ENCODE measurements at places on chromosomes 6 and 20.
A peak's percentile ranks its signal among the peaks of the same experiment; 100 is the strongest.

DNA sequence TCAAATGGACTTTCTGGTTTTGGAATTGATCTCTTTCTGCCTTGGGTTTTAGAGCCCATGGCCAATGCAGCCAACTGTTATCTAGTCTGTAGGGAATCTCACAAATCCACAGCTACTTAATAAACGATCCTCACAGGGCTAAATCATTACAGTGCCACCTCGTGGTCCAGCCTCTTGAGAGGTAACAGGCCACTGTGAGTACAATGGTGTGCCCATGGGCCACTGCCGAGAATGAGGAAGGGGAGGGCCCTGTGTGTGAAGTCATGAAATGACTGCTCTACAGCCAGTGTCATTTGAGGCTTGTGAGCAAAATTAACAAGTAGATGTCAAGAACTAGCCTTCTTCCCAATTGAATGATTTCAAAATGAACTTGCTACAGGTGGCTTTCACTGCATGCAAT lies 54.3 kb upstream of the GMPR start:
- no peaks in the 10 kb centered on the region for H3K4me1 ChIP-seq
- no peak overlapping the region for H3K27ac ChIP-seq
- H3K36me3 ChIP-seq = no peaks in the 10 kb centered on the region
- peak; percentile 85 for DNase-seq

DNA sequence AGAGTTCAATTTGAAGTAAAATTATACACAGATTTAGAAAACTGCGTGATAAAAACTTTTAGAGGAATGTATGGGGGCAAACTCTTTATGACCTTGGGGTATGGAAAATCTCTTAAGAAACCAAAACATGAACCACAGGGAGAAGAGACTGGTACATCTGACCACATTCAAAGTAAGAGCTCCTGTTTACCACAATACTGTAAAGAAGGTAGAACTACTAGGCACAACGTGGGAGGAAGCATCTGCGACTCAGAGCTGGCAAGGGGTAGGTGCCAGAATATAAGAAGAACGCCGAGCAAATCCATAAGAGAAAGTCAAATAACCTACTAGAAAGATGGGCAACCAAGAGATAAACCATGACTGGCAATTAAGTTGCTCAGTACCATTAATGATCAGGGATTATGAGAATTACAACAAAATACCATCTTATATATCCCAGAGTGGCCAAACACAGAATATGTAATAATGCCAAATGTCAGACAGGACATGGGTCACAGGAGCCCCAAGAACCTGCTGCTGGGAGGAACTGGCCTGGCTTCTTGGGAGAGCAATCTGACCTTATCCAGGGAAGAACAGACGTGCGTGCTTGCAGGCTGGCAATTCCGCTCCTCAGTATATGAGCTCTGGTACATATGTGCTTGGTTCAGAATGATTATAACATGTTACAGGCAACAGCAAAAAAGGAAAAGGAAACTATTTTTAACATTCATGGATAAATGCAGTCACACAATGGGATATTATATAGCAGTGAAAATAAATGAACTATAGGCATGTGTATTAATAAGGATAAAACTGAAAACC lies 50.2 kb downstream of the INSM1 start:
- H3K36me3 ChIP-seq = no peaks in the 10 kb centered on the region
- no peaks in the 10 kb centered on the region for H3K27me3 ChIP-seq
- no peak overlapping the region for H3K4me3 ChIP-seq
- no peak overlapping the region for H3K27ac ChIP-seq

- no peak overlapping the region for H3K4me3 ChIP-seq
- H3K4me1 ChIP-seq = peaks cover 39% of the 10 kb centered on the region
- DNase-seq = no peak
- H3K27ac ChIP-seq = no peak overlapping the region
These were observed 3.4 kb downstream of the TEAD3 start for GRCh38 chr6:35493307-35493983.

GRCh38 chr6:35015996-35016395 lies 125.1 kb downstream of the TCP11 start:
- no peaks in the 10 kb centered on the region for H3K27me3 ChIP-seq
- no peak overlapping the region for H3K4me3 ChIP-seq
- no peak overlapping the region for H3K27ac ChIP-seq

DNA sequence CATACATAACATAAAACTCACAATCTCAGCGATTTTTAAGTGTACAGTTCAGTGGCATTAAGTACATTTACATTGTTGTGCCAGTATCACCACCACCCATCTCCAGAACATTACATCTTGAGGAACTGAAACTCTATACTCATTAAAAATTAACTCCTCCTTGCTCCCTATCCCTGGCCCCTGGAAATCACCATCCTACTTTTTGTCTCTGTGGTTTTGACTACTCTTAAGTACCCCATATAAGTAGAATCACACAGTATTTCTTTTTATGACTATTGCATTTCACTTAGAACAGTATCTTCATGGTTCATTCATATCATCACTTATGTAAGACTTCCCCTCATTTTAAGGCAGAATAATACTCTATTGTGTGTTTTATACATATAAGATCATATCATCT lies 1108.1 kb downstream of the GRIK2 start:
- no peaks in the 10 kb centered on the region for H3K27me3 ChIP-seq
- no peaks in the 10 kb centered on the region for H3K4me1 ChIP-seq
- H3K4me3 ChIP-seq = no peak overlapping the region
- DNase-seq = no peak
- H3K36me3 ChIP-seq = no peaks in the 10 kb centered on the region

- peaks cover 2% of the 10 kb centered on the region for H3K4me1 ChIP-seq
- H3K27ac ChIP-seq = no peak overlapping the region
- peaks cover 5% of the 10 kb centered on the region for H3K36me3 ChIP-seq
- no peaks in the 10 kb centered on the region for H3K27me3 ChIP-seq
- no peak for DNase-seq
These were observed 41.9 kb downstream of the MTRES1 start for GRCh38 chr6:107069631-107070548.

GRCh38 chr6:143127941-143128680 lies 67.4 kb downstream of the AIG1 start:
- no peak for DNase-seq
- H3K27me3 ChIP-seq = no peaks in the 10 kb centered on the region
- H3K4me1 ChIP-seq = no peaks in the 10 kb centered on the region
- H3K4me3 ChIP-seq = no peak overlapping the region
- no peak overlapping the region for H3K27ac ChIP-seq

DNA sequence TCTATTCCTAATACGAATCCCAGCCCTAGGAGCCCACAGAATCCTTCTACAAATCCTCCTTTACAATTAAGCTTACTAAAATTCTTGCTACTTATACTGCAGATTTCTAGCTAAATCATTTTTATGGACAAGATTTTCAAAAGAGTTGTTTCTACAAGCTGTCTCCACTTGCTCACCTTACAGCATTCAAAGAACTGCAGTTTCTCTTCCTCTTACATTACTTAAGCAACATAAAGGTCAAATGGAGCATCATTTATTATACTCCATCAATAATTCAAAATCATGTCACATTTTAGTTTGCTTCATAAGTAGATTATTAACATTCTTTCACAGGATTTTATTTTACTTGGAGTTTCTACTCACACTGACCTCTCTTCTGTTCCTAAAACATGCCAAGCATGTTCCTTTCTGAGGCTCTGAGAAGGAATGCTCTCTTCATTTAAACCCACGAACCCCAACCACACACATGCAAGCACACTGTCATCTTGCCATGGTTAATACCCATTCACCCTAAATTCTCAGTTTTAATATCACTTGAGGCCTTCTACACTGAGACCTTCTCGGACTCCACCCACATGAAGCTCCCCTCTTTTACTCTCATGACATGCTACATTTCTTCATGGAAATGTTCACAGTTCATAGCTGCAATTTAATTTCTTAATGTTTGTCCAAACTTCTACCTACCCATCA lies 388.2 kb downstream of the TBC1D32 start:
- H3K4me3 ChIP-seq = no peak overlapping the region
- no peaks in the 10 kb centered on the region for H3K4me1 ChIP-seq
- DNase-seq = no peak
- H3K36me3 ChIP-seq = no peaks in the 10 kb centered on the region
- no peak overlapping the region for H3K27ac ChIP-seq

DNA sequence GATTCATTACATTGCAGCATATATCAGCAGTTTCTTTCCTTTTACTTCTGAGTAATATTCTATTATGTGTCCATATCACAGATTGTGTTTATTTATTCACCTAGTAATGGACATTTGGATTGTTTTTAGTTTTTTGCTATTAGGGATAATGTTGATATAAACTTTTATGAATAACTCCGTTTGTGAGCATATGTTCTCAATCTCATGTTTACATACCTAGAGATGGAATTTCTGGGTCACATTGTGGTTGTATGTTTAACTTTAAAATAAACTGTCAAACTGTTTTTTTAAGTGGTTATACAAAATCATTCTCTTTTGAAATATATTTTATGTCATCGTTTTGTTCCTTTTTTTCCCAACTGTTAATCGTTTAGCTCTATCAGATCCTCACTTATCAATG lies 311.6 kb downstream of the MMUT start:
- H3K36me3 ChIP-seq = no peaks in the 10 kb centered on the region
- H3K4me3 ChIP-seq = no peak overlapping the region
- no peak overlapping the region for H3K27ac ChIP-seq
- H3K4me1 ChIP-seq = no peaks in the 10 kb centered on the region

- DNase-seq = peak; percentile 69
- H3K36me3 ChIP-seq = no peaks in the 10 kb centered on the region
- peak overlapping the region; percentile 15 for H3K4me3 ChIP-seq
- no peaks in the 10 kb centered on the region for H3K4me1 ChIP-seq
- no peak overlapping the region for H3K27ac ChIP-seq
- no peaks in the 10 kb centered on the region for H3K27me3 ChIP-seq
These were observed 13.0 kb downstream of the SLC35F1 start for GRCh38 chr6:117919775-117920729.

GRCh38 chr6:43840490-43841218 lies 70.6 kb downstream of the VEGFA start:
- peaks cover 3% of the 10 kb centered on the region for H3K4me1 ChIP-seq
- no peak overlapping the region for H3K27ac ChIP-seq
- no peak overlapping the region for H3K4me3 ChIP-seq
- H3K36me3 ChIP-seq = no peaks in the 10 kb centered on the region
- H3K27me3 ChIP-seq = no peaks in the 10 kb centered on the region
- DNase-seq = no peak

DNA sequence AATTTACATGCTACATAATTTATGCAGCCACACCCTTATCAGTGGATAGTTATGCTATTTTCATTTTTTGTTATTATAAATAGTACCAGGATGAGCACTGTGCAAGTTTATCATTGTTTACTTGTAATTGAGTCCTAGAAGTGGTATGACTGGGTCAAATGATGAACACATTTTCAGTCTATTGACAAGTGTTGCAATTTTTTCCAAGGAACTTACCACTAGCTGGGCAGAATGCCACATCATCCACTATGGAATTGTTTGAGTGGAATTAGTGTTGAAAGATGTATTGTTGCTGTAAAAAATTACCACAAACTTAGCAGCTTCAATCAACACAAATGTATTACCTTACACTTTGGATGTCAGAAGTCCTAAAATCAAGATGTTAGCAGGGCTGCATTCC lies 38.1 kb upstream of the OPN5 start:
- no peaks in the 10 kb centered on the region for H3K36me3 ChIP-seq
- no peaks in the 10 kb centered on the region for H3K27me3 ChIP-seq
- no peak overlapping the region for H3K27ac ChIP-seq

DNA sequence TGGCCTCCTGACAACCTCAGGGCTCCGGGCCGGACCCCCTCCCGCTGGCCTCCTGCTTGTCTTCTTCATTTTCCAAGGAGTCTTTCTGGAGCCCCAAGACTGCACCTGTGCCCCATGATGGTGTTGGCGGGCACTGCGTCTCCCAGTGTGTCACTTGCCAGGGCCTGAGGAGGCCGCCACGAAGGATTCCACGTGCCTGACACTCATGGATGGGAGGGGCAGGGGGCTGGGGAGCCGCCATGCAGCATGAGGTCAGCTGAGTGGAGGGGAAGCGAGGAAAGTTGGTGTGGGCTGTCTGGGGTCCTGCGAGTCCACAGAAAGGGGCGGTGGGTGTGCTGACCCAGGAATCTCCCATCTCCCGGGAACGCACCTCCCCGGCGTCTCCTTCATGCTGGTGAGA lies 165.7 kb downstream of the SMOC2 start:
- H3K27me3 ChIP-seq = no peaks in the 10 kb centered on the region
- no peaks in the 10 kb centered on the region for H3K36me3 ChIP-seq
- H3K4me3 ChIP-seq = no peak overlapping the region
- H3K4me1 ChIP-seq = no peaks in the 10 kb centered on the region
- no peak overlapping the region for H3K27ac ChIP-seq

DNA sequence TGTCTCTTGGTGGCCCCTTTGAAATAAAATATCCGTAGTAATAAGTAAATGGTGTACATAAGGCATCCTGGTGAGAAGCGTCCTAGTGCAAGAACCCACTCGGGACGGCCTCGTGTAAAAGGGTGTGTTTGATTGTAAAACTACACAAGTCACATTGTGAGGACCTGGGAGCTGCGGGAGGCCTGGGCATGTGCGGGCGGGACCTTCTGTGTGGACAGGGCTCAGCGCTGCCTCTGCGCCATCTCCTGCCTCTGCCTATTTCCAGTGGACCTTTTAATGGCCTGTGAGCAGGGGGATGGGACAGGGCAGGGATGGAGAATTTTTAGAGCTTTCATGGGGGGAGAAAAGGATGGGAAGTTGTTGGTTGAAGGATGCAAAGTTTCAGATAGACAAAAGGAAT lies 25.3 kb upstream of the KIF25 start:
- no peak for DNase-seq
- no peak overlapping the region for H3K4me3 ChIP-seq
- H3K27me3 ChIP-seq = no peaks in the 10 kb centered on the region
- peaks cover 5% of the 10 kb centered on the region for H3K36me3 ChIP-seq
- H3K4me1 ChIP-seq = peaks cover 4% of the 10 kb centered on the region
- H3K27ac ChIP-seq = no peak overlapping the region

DNA sequence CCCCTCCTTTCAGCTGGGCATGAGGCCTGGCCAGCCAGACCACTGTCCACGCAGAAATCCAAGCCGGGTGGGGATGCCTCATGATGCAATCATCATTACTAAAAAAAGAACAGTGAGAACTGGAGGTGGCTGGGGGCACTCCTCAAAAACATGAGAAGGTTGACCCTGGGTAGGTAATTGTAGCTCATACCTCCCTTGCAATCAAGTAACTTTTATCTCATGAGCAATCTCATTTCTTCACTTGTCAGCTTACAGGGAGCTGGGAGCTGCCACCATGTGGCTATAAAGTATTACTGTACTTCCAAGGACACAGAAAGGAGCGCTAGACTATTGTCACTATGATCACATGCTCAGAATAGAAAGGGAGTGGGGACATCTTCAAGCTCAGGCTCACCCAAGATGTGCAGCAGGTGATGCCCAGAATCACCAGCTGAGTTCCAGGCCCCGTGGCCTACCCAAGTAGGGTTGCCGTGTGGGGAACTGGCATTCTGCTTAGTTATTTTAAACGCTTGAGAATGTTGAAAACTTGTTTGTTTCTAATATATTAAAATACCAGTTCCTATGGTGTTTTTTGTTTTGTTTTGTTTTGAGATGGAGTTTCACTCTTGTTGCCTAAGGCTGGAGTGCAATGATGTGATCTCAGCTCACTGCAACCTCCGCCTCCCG lies 3.0 kb upstream of the CDH26 start:
- H3K4me1 ChIP-seq = no peaks in the 10 kb centered on the region
- no peaks in the 10 kb centered on the region for H3K27me3 ChIP-seq
- peak; percentile 70 for DNase-seq
- no peak overlapping the region for H3K27ac ChIP-seq
- no peak overlapping the region for H3K4me3 ChIP-seq

- no peaks in the 10 kb centered on the region for H3K36me3 ChIP-seq
- no peaks in the 10 kb centered on the region for H3K27me3 ChIP-seq
- no peak overlapping the region for H3K27ac ChIP-seq
- no peaks in the 10 kb centered on the region for H3K4me1 ChIP-seq
- no peak overlapping the region for H3K4me3 ChIP-seq
- DNase-seq = no peak
These were observed 129.9 kb downstream of the EYA2 start for GRCh38 chr20:47024461-47024937.
